ENCODE measurements at places on chromosomes 5 and 9.
A peak's percentile ranks its signal among the peaks of the same experiment; 100 is the strongest.

DNA sequence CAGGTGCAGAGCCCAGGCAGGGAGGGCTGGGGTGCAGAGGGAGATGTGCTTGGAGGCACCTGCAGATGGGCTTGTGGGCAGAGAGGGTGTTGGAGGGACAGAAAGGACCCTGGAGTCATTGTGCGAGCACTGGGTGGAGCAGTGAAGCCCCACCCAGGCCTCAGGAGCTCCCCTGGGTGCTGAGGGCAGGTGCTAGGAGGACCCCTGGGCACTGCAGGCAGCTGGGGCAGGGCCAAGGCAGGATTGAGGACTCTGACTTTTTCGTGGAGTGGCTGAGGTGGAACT, 10.3 kb upstream of the SLC6A18 start:
- no peak for DNase-seq

- no peak for DNase-seq
Observed at GRCh38 chr5:89397096-89397495, 514.1 kb upstream of the MEF2C start.

- DNase-seq: peak; percentile 40
Observed at GRCh38 chr5:1737790-1738405, 61.7 kb downstream of the MRPL36 start.

DNA sequence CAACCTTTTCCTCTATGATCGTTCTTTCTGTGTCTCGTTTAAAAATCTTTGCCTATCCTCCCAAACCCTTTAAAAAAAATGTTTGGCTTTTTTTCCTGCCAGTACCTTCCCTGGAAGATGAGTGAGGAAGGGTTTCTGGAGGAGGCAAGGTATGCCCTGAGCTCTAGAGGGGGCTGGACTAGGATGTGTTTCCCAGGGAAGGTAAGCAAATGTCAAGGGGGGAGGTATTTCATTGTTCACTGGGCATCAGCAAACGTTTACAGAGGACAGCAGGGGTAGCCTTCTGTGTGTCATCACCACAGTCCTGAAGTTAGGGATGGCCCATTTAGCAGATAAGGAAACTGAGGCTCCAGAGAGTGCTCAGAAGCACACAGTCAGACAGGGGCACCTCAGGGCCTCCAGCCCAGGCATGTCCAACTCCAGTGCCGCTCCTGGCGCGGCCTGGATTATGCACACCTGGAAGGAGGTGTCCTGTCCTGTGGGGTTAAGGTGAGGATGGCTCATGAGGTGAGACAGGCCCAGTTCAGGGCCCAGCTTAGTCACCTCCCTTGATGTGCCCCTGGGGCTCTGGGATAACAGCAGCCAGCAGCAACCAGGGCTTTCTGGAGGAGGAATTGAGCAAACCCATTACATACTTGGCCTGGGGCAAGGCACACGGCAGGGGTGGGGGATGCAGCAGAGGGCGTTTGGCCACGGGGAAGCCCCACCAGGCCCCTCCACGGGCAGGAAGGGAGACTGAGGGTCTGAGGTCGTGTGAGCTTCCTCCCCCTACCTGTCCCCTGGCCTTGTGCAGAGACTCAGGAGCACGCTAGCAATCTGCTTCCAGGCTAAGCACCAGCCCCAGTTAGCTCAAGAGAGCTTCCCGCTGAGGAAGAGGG, 100.3 kb upstream of the LMX1B start:
- DNase-seq: no peak

DNA sequence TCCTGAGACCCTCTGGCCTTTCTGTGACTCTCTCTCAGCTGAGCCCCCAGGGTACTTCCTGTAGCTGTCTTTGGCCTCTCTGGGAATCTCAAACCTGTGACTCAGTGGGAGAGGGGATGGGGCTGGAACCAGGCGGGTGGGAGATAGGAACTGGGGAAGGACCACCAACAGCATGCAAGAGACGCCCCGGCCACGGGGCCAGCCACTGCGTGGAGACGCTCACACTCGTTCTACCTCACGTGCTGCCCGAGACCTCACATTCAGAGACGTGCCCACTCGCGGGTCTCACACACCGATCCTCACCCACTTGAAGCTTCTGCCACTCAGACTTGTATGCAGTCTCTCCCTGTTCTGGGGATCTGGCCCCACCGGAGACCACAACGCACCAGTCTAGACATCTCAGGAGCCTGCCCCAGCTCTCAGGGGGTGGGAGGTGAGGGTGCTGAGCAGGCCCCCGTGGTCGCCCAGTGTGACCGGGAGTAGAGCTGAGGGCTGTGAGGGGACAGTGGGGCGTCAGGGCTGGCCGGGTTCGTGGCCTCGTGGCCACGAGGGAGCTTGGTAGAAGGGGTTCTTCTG, 13.8 kb downstream of the GPRIN1 start:
- no peak for DNase-seq

DNA sequence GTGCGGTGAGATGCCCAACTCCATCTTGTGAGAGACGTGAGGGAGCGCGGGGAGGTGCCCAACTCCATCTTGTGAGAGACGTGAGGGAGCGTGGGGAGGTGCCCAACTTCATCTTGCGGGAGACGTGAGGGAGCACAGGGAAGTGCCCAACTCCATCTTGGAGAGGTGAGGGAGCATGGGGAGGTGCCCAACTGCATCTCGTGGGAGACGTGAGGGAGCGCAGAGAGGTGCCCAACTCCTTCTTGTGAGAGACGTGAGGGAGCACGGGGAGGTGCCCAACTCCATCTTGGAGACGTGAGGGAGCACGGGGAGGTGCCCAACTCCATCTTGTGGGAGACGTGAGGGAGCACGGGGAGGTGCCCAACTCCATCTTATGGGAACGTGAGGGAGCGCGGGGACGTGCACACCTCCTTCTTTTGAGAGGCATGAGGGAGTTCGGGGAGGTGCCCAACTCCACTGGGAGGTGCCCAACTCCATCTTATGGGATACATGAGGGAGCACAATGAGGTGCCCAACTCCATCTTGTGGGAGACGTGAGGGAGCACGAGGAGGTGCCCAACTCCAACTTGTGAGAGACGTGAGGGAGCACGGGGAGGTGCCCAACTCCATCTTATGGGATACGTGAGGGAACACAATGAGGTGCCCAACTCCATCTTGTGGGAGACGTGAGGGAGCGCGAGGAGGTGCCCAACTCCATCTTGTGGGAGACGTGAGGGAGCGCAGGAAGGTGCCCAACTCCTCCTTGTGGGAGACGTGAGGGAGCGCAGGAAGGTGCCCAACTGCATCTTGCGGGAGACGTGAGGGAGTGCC, 235.4 kb downstream of the CACNA1B start:
- DNase-seq: no peak

Data from stimulated activated CD4-positive, alpha-beta T cell treated with anti-CD3 and anti-CD28 coated beads, Interleukin-2, amount 100 ng/mL, for 24 hours (primary cell).